Activated CD4-positive, alpha-beta T cell treated with anti-CD3 and anti-CD28 coated beads, Interleukin-2, Interleukin-6, amounts not matched to agents 100 ng/mL and 50 ng/mL, durations not matched to agents 16 hours and 8 hours (primary cell): ENCODE measurements at places on chromosomes 6 and 20.

DNA sequence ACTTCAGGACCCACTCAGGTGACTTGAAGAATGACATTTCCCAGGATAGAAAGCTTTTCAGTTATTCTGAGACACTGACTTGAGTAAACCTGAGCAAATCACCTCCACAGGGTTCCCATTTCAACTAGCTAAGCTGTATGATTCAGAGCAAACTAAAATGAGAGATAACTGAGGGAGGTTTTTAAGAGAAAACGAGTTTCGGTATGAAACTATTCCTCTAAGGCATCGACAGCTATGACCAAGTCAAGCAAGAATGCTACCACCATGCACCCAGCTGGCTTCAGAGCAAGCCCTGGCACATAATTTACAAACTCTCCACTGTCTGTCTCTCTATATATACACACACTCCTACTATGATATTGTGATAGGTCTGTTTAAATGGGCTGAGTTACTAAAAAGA lies 75.4 kb downstream of the PERP start:
- DNase-seq, result peak; percentile 61

GRCh38 chr6:659716-660581 lies 3.0 kb upstream of the HUS1B start:
- DNase-seq, result no peak

DNA sequence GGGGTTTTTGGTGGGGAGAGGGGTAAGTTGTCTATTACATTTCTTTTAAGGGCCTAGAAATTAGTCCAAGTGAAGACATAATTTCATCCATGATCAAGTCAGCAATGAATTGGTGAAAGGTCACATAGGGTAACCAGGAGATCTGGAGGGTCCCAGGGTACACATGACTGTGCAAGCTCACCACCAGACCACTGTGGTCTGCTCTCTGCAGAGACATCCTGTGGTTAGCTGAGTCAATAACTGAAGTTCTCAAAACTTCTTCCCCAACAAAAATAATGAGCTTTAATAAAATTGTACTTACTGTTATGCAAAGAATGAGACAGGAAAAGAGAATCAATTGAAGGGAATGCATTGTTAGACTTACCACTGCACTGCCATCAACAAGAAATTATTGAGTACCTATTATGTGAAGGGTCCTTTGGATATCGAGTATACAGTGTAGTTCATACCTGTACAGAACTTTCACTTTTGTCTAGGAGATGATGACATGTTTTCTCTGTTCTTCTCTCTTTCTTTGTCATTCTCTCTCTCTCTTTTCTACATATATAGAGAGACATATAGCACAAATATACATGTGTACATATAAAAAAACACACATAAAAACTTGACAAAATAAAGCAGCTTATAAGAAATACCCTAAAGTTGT lies 209.8 kb downstream of the GJA1 start:
- no peak for DNase-seq

DNA sequence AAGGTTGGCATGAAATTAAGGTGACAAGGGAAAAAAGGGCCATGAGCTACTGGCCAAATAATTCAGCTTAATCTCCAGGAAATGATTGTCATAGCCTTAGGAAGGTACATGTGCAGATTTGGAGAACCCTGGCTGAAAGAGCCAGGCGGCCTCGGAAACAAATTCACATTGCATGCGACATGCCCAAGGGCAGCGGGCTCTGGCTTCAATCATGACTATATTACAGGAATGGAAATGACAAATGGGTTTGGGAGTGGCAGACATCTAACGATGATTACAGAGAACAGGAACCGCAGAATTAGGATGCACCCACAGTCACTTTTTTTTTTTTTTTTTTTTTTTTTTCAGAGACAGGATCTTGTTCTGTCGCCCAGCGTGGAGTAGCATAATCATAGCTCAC lies 112.4 kb upstream of the SALL4 start:
- no peak for DNase-seq

DNA sequence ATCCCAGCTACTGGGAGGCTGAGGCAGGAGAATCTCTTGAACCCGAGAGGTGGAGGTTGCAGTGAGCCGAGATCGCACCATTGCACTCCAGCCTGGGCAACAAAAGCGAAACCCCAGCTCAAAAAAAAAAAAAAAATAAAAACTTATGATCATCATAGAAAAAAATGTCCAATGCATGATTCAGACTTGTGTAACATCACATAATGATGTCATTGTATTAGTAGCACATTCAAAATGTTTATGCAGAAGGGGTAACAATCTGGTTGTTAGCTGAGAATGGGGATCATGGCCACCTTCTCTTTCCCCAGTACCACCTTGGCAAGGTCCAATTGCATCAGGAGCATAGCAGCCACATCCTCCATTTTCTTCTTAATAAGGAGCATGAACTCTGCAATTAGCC lies 137.6 kb upstream of the MARCKS start:
- DNase-seq, result no peak
